ENCODE measurements at places on chromosomes 1 and 21.

- no peak for DNase-seq
Observed at GRCh38 chr1:41430582-41430981, 53.9 kb downstream of the EDN2 start.

- DNase-seq, result no peak
Observed at GRCh38 chr1:38497921-38498656, 361.5 kb downstream of the RRAGC start.

GRCh38 chr1:118143121-118143520 is 41.9 kb downstream of the SPAG17 start:
- DNase-seq, result no peak

DNA sequence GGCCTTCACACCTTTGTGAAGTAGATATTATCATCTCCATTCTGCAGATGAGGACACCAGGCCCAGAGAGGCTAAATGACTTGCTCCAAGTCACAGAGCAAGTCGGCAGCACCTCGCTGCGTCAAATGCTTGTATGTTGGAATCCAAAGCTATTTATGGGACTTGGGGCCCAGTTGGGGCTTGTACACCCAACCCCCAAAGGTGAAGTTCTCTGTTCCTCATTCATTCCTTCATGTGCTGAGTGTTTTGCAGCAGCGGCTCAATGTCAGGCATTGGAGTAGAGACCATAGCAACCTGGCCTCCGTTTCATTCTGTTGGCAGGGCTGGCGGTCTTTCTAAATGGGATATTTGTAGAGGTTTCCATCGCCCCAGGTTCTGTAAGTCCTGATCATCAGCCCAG is 113.4 kb upstream of the SLC25A33 start:
- no peak for DNase-seq

GRCh38 chr1:30042438-30043147 is 680.8 kb downstream of the MATN1 start:
- no peak for DNase-seq

GRCh38 chr1:228209657-228210056 is 1.8 kb downstream of the OBSCN start:
- no peak for DNase-seq

DNA sequence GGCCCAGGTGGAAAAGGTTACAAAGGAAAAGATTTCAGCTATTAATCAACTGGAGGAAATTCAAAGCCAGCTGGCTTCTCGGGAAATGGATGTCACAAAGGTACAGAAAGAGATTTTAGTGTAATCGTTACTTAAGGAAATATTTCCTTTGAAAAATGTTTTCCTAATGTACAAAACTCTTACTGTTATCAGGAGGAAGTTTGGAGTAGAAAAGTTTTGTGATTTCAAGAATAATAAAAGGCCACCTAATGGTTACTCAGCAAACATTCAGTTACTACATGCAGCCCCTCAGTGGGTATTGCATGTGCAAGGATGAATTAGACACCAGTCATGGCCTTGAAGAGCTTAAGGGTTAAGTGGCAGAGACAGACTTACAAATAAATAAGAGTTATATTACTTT is 85.2 kb downstream of the SDCCAG8 start:
- no peak for DNase-seq

GRCh38 chr21:46183910-46184624 is at the start of gene SPATC1L:
TSS of gene SPATC1L (minus strand) at chr21:46184459. CDS start at chr21:46182816, 1,643 bp downstream.
- no peak for DNase-seq

DNA sequence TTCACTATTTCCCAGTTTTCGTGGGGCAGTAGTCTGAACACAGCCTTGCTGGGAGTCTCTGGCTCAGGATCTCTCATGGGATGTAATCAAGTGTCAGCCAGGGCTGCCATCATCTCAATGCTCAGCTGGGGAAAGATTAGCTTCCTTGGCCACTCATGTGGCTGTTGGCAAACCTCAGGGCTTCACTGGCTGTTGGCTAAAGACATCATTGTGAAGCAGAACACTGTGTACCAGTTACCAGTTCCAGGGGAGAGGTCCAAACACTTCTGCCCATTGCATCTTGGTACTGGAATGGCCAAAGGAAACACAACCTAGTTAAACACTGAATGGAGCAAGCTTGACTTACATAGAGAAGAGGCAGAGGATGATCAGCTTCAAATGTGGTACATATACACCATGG is 33.7 kb downstream of the AADACL4 start:
- no peak for DNase-seq

- DNase-seq, result no peak
Observed at GRCh38 chr1:2108213-2108876, 58.1 kb downstream of the PRKCZ start.

DNA sequence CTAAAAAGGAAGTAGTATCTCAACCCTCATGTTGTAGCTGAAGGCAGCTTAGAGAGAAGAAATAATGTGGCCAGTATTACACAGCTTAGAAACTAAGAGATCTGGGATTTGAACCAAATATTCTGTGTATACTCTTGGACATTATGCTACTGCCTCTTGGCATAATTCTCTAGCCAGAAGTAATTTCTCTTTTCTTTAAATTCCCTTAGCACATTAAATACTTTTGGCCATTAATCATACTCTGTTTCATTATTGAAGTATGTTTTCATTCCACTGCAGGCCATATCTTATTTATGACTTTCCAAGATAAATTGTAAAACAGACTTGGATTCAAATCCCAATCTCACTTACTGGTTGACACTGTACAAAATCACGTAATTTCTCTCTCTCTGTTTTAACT is 181.3 kb upstream of the SPAG17 start:
- DNase-seq, result no peak

Measured in CD4-positive, alpha-beta T cell (primary cell).